Kidney tubule cell (primary cell): ENCODE measurements at places on chromosomes 1 and 21.

DNA sequence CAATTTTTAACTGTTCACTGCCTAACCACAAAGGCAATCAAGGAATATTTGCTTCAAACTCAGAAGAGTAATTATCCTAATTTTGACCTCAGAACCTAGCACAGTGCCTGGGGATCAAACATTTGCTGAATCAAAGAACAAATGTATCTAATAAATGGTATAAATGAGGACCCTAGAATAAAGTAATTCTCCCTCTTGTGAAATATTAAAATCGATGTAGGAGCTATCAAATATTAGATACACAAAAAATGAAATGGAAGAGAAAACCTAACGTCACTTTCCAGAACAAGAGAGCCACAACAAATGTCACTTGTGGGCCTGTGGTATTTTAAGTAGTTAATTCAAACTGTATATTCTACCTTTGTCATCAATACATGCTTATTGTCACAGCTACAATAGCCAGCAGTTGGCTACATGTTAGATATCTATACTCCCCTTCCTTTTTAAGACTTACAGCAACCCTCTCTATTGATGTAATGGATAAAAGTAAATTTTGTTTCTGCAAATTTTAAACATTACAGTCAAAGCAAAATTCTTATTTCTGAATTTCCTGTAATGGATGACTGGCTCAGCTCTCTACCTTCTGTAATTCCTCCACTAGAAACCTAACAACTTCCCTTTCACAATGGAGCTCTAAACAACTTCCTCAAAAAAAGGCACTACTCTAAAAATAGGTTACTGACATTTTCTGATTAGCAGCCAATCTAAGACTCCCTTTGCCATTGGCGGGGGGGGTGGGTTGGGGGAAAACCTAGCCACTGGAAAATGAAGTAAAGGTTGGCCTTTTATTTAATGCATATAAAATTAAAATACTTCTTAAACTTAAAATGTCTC is 37.6 kb downstream of the PUM1 start:
- DNase-seq, result no peak

DNA sequence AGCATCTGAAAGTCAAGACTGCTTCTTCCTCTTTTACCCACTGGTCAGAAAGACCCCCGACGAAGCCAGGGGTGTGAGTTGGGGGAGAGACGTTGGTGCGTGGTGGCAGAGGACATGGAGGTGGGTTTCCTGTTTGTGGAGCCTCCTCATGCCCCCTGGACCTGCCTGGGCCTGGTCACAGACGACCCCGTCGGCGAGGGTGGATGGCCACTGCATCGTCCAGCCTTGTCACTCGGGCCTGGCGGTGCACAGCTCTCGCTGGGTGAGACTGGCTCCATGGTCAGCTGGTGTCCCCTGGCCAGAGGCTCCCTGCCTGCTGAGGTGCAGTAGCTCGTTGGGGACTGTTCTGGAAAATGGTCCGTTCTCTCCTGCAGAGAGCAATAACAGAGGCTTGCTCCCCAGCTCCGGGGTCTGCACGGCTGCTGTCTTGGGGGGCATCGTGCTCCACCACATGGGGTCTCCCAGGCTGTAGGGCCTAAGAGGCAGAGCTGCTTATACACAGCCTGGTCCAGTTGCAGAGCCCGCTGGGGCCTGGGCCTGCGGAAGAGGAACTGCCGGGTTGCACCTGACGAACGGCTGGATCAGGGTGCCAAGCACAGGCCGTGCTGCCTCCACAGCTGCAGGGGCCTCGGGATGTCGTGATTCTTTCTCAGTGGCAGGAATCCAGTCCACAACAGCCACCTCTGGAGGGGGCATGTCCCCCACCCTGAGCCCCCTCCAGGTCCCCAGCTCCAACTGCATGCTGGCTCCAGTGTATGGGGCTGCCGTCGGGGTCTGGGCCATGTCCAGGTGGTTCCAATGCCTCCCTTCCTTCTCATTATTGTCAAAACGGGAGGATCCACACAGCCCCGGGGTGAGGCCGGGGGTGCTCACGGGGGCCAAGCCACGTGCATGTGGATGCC is 18.0 kb upstream of the ACTRT2 start:
- DNase-seq, result no peak

GRCh38 chr1:153386500-153386901 is 4.4 kb downstream of the S100A8 start:
- no peak for DNase-seq

DNA sequence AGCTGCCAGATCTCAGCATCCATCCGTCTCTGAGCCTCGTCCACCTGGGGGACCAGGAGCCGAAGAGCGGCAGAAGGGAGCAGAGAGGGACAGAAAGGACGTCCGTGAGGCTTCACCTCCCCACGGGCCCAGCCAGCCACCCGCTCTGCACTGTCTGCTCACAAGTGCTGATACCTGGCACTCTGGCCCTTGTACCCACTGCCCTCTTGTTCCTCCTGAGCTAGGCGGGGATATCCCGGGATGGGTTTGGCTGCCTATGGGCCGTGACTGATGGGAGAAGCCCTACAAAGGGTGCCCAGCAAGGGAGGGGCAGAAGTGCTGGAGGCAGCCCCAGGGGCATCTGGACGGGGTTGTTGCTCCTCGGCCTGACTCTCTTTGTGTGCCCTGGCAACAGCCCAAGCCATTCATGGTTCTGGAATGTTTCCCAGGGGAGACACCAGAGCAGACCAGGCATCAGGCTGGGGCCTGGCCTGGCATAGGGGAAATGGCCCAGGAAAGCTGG is 57.6 kb downstream of the LDLRAD2 start:
- peak; percentile 97 for DNase-seq

- DNase-seq, result no peak
These were observed 1.2 kb upstream of the CAMTA1 start for GRCh38 chr1:6783936-6784559.

GRCh38 chr1:236514703-236515442 is 8.9 kb upstream of the LGALS8 start:
- DNase-seq, result no peak

DNA sequence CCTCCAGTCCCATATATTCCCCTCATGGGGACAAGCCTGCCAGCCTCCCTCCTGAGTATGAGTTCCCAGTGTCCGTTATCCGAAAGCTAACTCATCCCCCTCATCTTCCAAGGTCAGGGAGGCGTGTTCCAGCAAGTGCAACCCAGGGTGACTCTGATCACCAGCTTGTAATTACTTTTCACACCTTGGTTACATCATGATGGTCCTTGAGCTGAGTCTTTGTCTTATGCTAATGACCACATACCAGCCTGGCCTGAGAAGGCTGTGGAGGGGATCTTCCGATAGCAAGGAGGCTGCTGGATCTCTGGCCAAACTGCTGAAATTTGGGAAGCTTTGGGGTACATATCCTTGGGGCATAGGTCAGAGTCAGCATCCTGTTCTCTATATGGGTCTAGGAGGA is 99.6 kb downstream of the DDX20 start:
- DNase-seq, result no peak

DNA sequence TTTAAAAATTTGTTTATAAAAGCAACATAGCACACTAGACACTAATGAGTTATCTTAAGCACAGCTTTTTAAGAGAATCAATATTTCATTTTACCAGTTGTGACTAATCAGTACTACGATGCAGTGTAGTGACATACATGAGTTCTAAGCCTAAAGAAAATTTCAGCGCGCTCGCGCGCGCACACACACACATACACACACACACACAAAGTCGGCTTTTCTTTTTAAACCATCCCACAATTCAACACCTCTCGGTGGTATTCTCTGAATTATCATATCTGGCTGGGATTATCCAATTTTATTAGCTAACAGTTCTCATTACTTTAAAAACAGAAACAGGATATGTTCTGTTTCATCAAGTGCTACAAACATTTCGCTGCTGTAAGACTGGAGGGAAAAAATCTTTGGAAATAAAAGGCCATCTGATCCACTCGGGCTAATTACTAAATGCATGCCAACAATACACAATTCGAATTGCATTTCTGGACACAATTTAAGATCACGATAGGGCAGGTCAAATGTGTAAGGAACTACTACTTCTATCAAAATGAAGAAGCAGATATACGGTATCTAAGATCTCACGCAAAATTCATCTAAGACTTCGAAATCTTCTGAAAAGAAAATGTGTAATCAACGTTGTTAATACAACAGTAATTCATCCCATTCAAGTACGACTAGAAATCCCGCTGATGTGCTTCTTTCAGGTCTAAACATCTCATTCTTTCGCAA is 1.2 kb downstream of the TUT4 start:
- peak; percentile 50 for DNase-seq

DNA sequence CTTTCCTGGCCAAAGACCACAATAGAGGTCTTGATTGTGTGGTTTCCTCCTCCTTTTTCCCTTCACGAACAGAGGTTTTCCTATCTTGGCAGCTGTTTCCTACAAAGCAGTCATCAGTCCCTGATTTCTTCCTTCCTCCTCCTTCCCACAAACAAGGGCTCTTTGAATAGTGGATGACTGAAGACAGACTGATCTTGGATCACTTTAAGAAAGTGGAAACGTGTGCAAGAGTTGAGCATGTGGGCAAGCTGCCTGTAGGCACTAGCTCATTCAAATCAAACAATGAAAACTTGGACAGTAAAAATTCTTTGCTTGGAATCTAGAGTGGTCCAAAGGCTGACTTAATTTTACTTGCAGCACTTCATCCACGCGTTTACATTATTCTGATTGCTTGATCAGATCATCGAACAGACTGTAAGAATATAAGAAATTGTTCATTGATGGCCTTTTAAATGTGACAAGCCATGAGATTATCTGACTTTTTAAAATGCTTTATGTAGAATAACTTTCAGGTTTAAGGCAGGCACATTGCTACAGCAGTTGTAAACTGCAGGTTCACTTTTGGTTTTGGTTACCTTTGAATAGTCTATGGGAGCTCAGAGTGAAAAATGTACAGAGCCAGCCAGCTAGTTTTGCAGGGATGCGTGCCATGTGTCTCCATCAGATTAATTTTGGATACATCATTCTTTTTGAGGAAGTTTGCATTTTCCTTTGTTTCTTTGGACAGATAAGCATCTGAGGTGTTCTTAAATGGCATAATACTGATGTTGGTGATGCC is 34.4 kb downstream of the ADGRL2 start:
- DNase-seq, result peak; percentile 32

- DNase-seq, result no peak
These were observed 112.6 kb downstream of the SEC16B start for GRCh38 chr1:177857285-177857684.

GRCh38 chr1:28897789-28898188 is 16.6 kb upstream of the EPB41 start:
- no peak for DNase-seq

DNA sequence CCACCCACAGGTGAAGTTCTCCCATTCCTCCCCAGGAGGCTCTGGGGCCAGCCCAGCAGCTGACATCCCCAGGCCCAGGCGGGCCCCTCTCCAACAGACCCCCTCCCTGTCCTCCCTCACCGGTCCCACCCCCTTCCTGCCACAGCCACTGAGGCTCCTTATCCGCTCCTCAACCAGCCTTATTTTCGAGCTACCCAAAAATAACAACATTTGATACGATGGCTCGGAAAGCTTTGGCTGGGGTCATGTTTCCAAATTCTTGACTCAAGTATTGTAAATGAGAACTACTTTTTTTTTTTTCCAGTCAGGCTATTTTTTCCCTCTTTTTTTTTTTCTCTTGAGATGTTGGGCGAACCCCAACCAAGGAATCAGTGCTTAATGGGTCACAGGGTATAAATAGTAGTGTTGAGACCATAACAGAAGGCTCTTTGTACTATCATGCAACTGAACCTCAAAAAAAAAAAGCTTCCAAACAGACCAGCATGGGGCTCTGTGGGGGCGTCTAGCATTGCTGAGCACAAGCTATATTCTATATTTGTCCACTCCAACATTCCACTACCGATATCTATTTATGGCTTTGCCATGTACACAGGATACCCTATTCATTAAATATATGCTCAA is 27.2 kb downstream of the IRF2BP2 start:
- no peak for DNase-seq

DNA sequence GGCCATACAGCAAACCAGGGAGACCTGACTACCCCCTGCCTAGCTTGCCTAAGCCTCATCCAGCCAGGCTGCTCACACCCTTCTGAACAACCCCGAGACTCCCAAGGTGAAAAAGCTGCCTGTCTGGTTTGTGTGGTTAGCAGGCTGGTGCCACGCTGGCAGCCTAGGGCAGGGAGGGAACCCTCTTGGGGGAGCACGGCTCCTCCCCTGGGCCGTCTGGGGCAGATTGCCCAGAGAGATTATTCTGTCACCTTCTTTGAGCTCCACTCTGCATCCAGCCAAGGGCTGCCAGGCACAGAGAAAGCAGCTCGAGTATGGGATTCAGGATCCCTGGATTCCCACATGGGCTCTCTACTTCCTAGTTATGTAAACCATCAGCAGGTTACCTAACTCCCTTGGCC is 27.5 kb upstream of the TCEA3 start:
- DNase-seq, result peak; percentile 51

GRCh38 chr1:246726255-246726679 is 2.1 kb downstream of the SCCPDH start:
- no peak for DNase-seq

GRCh38 chr1:16617778-16618580 is 4.6 kb upstream of the NBPF1 start:
- DNase-seq, result no peak

GRCh38 chr1:20095564-20096434 is 23.5 kb downstream of the PLA2G2D start:
- DNase-seq, result no peak

DNA sequence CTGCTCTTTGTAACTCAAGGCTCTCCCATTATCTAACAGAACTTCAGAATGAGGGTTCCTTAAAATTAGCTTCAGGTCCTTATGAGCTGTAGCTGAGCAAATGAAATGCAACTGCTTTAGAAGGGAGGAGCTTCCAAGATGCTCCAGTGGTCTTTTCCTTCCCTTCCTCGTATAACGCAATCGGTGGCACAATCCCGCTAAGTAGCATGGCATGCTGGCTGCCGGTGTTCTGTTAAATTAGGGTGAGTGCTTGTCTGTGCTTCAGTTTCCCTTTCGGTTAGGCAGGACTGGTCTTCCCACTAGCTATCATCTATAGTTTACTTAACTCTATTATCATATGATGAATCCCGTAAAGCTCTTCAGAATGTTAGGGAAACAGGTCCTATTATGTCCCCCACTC is 917 bp downstream of the KIAA0040 start:
- DNase-seq, result peak; percentile 51

GRCh38 chr1:177849130-177849529 is 120.7 kb downstream of the SEC16B start:
- peak; percentile 61 for DNase-seq

- DNase-seq, result no peak
These were observed 96.7 kb downstream of the MRPL37 start for GRCh38 chr1:54296666-54297065.

GRCh38 chr1:31549809-31550620 is 26.3 kb upstream of the TINAGL1 start:
- DNase-seq, result peak; percentile 45

GRCh38 chr1:55034476-55035133 is 4.7 kb upstream of the PCSK9 start:
- DNase-seq, result no peak

GRCh38 chr1:167722870-167723251 is 1.1 kb downstream of the MPZL1 start:
- no peak for DNase-seq
